Activated CD4-positive, alpha-beta T cell treated with anti-CD3 and anti-CD28 coated beads, Interleukin-2, amount 50 U/mL, for 4 hours (primary cell): ENCODE measurements at places on chromosomes 7 and 10.

DNA sequence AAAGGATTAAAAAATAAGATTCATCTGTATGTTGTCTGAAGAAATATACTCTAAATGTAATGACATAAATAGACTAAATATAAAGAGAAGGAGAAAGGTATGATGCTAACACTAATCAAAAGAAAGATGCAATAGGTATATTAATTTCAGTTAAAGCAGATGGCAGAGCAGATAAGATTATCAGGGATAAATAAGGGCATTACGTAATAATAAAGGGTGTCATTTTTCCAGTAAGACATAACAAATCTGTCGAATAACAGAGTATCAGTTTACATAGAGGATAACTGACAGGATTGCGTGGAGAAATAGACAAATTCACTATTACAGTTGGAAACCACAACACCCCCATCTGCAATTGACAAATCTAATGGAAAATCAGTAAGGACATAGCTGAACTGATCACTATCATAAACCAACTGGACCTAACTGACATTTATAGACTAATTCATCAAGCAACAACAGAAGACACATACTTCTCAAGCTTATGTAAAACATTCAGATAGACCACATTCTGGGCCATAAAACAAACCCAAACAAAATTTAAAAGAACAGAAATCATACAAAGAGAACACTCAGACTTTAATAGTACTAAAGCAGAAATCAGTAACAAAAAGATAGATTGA lies 384.1 kb upstream of the COBL start:
- no peak for DNase-seq

DNA sequence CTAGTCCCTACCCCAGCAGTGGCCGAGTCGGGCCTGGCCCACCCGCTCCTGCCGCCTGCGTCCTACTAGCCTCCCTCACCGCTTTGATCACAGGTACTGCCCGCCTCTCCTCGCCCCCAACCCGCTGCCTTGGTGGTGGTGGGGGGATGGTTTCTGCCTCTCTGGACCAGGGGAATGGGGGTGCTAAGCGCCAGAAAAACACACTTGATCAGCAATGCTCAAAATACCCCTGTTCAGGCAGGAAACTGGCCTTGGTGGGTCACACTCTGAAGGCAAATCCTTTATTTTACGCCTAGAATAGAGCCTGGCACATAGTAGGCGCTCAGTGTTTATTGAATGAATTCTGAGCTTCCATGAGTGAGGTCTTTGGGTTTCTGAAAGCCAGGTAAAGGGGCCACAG lies 1.0 kb upstream of the CRTAC1 start:
- no peak for DNase-seq

GRCh38 chr7:26944501-26945358 lies 80.3 kb upstream of the SKAP2 start:
- DNase-seq: no peak

GRCh38 chr10:46525177-46525823 lies 31.2 kb downstream of the GPRIN2 start:
- DNase-seq: no peak

GRCh38 chr10:43209074-43209455 lies 57.8 kb downstream of the RASGEF1A start:
- no peak for DNase-seq
